KBM-7 (cell line): ENCODE measurements at places on chromosomes 2 and 18.

- DNase-seq, result no peak
Measured at GRCh38 chr2:170180031-170180566, 2.2 kb downstream of the MYO3B start.

DNA sequence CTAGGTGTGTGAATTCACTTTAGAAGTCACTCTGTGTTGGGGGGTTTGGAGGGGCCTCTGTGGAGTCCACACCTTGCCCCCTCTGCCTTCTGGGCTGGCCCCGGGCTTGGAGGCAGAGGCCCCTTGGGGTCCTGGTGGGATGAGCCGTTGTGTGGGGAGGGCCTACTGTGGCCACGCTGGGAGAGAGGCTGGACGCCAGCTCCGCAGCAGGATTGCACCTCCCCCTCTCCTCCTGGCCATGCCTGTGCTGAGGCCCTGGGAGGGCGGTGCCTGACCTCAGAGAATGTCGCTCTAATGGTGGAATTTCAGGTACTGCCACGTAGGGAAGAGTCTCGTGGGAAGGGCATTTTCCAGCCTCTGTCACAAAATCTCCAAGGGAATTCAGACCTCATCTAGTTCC lies 237.0 kb downstream of the ATAD2B start:
- DNase-seq, result no peak

- no peak for DNase-seq
Measured at GRCh38 chr2:196174404-196174803, 3.0 kb upstream of the STK17B start.

DNA sequence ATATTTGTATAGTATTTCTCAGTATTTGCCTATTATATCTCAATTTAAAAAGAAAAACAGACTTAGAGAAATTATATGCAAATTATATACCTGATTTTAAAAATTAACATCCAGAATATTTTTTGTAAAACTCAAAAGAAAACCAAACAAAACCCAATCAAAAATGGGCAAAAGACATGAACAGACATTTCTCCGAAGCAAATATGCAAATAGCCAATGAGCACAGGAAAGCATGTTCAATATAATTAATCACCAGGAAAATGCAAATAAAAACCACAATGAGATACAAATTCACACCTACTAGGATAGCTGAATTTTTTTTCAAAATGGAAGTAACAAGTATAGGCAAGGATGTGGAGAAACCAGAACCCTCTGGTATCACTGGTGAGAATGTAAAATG lies 108.0 kb downstream of the USP34 start:
- no peak for DNase-seq

DNA sequence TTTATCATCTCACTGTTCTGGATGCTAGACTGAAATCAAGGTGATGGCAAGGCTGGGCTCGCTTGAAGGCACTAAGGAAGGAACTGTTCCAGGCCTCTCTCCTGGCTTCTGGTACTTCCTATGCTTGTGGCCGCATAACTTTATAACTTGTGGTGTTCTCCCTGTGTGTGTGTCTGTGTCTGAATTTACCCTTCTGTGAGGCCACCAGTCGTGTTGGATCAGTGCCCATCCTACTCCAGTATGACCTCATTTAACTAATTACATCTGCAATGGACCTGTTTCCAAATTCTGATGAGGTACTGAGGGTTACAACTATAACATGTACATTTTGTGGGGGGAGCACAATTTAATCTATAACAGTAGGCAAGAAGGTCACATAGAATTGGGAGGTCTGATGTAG lies 41.6 kb downstream of the LYPD6B start:
- DNase-seq, result no peak

DNA sequence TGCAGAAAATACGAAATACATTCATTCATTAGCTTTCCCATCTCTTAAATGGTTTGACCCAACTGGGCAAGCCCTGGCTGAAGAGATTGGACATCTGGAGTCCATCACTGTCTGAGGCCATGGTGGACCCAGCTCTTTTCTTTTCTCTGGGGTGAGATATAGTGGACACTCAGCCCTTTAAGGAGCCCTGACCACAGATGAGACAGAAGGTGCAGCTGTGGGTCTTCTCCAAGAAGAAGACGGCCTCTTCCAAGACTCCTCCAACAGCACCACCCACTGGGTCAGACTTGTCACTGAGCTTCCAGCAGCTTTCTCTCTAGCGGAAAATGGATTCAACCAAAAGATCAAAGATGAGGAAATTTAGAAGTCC lies 27.2 kb downstream of the TWIST2 start:
- no peak for DNase-seq

DNA sequence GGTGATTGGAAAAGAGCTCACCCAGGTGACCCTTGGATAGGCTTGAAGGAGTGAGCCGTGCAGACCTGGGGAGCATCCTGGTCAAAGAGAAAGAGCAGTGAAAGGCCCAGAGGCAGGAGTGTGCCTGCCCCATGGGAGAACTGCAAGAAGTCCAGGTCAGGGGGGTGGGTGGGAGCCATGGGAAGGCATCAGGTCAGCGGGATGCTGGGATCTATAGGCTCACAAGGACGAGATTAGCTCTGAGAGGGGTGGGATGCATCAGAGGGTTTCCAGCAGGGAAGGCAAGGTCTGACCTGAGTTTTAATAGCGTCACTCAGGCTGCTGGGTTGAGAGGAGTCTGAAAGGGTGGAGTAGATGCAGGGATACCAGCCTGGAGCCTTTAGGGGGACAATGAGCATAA lies 158.6 kb downstream of the SMAD7 start:
- DNase-seq, result no peak

GRCh38 chr2:69616755-69617154 lies 26.8 kb downstream of the AAK1 start:
- DNase-seq, result no peak

GRCh38 chr2:54321047-54321446 lies 65.0 kb upstream of the TSPYL6 start:
- DNase-seq, result no peak
